Muscle of leg (tissue), 16 donors: ENCODE measurements at places on chromosomes 5 and 9.

GRCh38 chr9:112725961-112726360 is 8.0 kb upstream of the INIP start:
- no peak for DNase-seq

DNA sequence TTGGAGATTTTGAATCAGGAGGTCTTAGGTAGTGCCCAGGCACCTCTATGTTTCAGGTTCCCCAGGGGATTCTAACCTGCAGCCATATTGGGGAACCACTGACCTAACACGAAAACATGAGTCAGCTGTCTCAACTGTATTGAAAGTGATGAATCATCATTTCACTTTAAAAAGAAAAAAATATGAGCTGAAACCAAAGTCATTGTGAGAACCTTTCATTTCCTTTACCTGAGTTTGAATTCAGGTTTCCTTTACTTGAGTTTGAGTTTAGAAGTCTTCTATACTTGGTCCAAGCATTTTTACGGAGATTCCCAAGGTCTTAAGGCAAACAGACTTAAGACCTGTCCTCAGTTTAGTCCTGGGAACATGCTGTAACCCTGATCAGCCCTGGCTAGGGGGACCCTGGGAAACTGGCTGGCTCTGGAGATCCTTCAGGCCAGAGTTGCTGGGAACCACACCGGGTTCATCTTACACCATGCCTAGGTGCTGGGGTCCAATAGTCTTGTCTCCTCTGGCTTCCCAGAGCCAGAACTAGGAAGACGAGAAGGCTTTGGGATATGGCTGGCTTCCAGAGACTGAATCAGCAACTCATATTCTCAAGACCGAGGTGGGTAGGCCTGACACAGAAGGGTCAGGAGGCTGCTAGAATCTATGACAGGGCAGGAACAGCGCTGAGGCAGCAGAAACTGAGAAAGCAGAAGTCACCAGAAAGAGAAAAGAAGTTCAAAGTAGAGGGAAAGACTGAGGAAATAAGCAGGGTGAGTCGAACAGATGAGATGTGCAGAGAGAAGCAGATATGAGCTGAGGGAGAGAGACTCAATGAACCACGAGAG is 16.4 kb upstream of the PDCD1LG2 start:
- DNase-seq: peak; percentile 78

DNA sequence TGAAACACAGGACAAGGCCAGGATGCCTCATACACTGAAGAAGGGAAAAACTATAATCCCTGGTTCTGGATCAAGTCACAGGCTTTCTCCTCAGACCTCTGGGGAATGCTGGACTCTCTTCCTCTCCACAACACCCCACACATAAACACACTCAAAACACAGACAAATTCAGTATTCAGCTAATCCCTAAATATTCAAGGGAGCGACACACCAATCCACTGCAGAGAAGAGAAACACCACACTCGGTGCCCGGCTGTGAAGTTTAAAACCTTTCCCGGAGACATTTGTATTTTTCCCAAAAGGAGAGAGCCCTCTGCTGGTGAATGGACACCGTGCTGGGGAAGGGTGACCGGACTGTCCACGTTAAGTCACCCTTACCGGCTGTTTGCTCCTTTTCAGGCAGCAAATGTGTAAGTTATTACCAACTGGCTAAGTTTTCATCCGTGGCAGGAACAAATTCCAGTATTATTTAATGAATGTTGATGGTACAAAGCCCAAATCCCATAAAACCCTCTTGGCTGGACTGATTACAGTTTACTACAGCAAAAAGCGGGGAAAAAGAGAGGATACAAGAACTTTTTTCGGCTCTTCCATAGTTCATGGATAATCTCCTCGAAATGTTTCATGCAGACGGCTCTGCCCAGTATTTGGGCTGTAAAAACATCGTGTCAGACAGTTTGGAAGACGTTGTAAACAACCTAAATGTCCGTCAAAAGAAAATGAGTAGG is 130.9 kb upstream of the SLC30A5 start:
- peak; percentile 88 for DNase-seq

GRCh38 chr5:179139111-179139935 is 79.2 kb downstream of the ZNF354C start:
- DNase-seq: no peak

GRCh38 chr5:40587376-40587775 is 92.3 kb upstream of the PTGER4 start:
- DNase-seq: no peak

GRCh38 chr9:125821078-125821477 is 73.9 kb downstream of the PBX3 start:
- no peak for DNase-seq

GRCh38 chr9:138040446-138041430 is 163.2 kb downstream of the CACNA1B start:
- no peak for DNase-seq

GRCh38 chr5:153429761-153430380 is 60.6 kb upstream of the GRIA1 start:
- peak; percentile 23 for DNase-seq

- no peak for DNase-seq
These were observed 21.4 kb downstream of the SLC22A4 start for GRCh38 chr5:132315529-132316067.

DNA sequence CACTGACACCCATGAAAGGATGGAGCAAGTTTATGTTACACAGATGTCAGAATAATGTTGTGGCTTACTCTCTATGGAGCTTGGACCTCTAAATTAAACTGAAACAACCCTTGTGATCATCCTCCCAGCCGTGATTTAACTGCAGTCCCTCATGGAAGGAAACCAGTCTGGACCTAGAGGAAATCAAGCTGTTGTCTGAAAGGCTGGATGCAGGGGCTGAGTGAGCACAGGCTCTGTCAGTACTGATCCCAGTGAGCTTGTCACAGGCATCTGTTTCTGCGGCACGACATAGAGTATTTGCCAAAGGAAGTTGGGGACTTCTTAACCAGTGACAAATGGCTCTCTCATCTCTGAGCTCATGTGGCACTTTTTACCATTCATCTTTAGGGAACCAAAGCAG is 282.9 kb upstream of the MAP3K1 start:
- peak; percentile 6 for DNase-seq

DNA sequence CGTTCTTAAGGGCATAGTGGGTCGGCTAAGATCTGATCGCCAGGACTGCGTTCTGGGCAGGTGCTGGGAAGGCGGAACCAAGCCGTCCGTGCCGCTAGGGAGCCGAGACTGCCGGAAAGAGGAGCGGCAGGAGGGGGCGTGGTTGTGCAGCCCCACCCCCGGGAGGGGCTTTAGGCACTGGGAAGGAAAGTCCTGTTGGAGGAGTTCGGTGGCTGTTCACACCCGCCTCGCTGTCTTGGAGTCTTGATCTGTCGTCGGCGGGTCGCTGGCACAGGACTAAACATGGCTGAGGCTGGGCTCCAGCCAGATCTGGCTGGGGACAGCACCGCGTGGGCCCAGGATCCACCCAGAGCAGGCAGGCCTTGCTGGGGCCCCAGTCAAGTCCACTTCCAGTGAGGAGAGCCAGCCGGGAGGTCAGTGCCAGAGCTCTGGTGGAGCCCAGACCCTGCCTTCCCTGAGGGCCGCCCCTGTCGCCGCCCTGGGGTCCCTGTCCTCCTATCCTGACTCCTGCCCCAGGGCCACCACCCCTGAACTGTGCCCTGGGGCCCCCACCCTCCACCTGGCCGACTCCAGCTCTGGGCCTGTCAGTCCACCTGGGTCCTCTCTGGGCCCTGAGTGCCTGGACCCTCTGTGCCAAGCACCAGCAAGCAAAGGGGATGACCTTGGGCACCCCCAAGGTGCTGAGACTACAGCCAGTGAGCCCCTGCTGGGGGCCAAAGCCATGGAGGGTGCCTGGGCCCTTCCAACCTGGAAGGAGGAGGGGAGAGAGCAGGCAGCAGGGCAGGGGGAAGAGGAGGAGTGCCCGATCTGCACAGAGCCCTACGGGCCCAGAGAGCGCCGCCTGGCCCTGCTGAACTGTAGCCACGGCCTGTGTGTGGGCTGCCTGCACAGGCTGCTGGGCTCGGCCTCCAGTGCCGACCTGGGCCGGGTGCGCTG is 4.5 kb downstream of the RNF208 start:
- DNase-seq: no peak

GRCh38 chr5:87686975-87687374 is 274.2 kb upstream of the CCNH start:
- DNase-seq: no peak

DNA sequence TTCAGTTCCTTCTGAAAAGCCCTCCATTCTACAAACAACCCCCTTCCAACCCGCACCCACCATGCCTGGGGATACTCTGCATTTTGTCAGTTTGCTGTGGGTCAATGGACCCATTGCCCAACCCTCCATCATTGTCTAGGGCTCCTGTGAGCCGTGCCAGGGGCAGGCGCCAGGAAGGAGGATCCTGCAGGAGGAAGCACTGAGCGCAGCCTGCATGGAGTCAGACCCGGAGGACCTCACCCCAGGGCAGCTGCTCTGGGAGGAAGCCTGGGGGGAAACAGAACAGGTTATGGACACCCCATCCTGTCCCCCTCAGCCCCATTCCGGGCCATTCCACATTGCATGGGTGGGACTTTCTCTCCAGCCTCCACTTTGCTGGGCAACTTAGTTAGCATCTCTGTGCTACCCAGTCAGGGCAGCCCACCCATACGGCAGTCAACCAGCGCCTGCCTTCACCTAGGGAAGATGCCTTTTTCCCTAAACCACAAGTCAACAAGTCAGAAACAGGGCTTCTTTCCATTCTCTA is 48.6 kb upstream of the VDAC1 start:
- no peak for DNase-seq

DNA sequence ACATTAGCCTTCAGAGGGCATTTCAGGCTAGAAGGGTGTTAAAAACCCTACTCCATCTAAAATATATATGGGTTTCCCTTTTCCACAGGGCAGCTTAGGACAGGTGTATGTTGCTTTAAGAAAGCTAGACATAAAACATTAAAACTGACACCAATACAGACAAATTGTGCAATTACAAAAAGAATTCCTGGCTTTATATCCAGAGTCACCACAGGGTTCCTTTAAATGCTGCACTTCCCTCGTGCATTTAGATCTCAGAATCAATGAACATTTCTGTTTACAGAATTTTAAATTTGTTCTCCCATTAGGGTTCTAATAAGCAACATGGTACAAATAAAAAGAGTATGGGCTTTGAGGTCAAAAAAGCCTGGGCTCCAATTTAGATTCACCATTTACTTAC is 170.2 kb downstream of the MAPKAP1 start:
- no peak for DNase-seq

DNA sequence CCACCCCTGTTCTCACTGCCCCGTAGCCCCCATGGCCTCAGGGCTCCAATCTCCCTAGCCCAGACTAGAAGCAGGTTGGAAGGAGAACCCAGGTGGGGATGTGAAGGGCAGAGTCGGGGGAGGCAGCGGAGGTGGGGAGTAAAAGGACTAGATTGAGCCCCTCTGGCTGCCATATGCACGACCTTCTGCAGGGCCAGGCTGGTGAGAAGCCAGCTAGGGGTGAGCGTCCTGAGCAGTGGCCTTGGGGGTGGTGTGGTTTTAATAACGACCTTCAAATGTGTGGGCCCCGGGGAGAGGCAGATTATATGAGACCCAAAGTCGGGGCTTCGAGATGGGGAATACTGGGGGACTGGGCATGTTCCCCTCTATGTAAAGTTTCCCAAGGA is 139.5 kb downstream of the C9orf50 start:
- DNase-seq: no peak

- no peak for DNase-seq
These were observed 39.4 kb downstream of the KLF9 start for GRCh38 chr9:70374962-70375618.

GRCh38 chr5:33891446-33891787 is 373 bp downstream of the ADAMTS12 start:
- peak; percentile 54 for DNase-seq

DNA sequence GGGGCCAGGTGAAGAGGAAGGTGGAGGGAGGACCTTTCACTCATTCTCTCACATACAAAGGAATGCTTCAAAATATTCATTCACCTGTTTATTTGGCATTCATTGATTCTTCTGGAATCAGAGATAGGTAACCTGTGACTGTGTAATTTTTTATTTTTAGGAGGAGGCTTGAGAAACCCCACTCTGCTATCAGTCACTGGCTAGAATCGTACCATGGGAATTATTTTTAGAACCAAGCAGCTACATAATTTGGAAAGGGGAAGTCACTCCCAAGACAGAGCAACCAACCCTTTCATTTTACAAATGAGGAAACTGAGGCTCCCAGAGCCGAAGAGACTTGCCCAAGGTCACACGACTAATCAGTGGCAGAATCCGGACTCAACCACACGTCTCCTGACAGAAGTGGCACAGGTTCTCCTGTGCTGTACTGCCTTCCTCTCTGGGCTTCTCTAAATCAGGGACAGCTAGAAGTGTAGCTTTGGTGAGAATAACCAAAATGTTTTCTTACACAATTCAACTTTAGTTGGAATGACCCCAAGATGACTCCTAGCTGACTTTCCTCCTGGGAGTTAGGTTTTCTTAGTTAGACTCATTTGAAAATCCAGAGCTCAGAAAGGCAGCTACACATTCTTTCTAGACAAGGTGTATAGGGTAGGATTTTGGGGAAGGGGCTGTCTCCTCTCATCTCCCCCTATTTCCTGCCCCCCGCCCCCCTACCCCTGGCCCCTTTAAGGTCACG is 264.3 kb upstream of the PANK3 start:
- no peak for DNase-seq

DNA sequence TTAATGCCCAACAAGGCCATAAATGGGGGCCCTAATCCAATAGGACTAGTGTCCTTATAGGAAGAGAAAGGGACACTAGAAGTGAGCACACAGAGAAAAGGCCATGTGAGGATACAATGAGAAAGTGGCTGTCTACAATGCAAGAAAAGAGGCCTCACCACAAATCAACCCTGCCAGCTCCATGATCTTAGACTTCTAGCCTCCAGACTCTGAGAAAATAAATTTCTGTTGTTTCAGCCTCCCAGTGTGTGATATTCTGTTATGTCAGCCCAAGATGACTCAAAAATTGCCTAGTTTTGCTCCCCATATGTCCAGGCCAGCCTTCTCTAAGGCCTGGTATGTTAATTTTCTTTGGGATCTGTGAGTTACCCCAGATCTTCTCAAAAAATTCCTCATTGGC is 32.3 kb upstream of the HTR4 start:
- DNase-seq: no peak

- DNase-seq: no peak
These were observed 1.6 kb downstream of the STRBP start for GRCh38 chr9:123266655-123267399.

- DNase-seq: peak; percentile 80
These were observed 1468.0 kb downstream of the FOXD4L5 start for GRCh38 chr9:63816751-63817621.

DNA sequence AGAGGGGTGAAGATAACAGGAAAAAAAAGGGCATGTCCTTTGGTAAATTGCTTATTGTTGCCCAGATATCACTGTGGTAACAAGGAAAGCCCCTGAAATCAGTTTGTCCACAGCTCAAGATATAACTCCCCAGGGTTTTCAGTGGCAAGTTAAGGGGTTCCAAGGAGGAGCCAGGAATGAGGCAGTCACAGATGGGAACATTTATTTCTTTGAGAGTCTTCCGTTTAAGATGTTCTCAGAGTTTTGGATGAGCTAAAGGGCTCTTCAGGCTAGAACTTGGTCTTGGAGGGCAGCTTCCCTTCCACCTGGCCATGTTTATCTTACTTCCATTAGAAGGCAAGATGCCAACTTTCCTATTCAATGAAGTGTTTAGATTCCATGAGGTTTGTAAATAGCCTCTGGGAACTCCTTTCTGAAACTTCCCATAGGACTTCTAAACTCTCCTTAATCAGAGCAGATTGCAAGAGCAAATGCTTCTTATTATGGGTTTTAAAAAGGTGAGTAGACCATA is 277.6 kb upstream of the TNC start:
- DNase-seq: peak; percentile 42
